Esophagus squamous epithelium (tissue), 5 donors: ENCODE measurements at places on chromosomes 6 and 20.

DNA sequence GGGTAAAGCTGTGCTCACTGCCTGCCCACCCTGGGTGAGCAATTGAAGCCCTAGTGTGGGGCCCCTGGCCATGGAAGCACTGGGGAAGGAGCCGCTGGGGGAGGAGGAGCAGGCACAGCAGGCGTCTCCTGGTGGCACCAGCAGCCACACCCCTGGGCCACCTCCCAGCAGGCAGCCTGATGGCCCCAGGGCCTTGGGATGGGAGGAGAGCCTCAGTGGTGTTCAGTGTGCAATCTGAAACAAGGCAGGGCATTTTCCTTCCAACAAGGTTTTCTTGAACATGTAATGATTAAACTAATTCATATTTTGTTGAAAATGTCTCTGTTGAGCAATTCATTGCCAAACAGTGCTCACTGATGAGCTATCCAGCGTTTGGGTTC lies 151.0 kb downstream of the ZDHHC14 start:
- DNase-seq = no peak

DNA sequence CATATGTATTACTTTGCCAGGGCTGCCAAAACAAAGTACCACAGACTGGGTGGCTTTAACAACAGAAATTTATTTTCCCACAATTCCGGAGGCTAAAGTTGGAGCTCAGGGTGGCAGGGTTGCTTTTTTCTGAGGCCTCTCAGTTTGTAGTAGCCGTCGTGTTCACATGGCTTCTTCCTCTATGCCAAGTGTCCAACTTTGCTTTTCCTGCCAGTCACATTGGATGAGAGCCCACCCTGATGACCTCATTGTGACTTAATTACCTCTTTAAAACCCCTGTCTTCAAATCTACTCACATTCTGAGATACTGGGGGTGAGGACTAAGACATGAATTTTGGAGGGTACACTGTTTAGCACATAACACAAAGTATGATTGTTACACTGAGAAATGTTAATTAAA lies 9.9 kb upstream of the ECT2L start:
- no peak for DNase-seq

GRCh38 chr6:157941101-157941863 lies 40.4 kb upstream of the SYNJ2 start:
- no peak for DNase-seq

DNA sequence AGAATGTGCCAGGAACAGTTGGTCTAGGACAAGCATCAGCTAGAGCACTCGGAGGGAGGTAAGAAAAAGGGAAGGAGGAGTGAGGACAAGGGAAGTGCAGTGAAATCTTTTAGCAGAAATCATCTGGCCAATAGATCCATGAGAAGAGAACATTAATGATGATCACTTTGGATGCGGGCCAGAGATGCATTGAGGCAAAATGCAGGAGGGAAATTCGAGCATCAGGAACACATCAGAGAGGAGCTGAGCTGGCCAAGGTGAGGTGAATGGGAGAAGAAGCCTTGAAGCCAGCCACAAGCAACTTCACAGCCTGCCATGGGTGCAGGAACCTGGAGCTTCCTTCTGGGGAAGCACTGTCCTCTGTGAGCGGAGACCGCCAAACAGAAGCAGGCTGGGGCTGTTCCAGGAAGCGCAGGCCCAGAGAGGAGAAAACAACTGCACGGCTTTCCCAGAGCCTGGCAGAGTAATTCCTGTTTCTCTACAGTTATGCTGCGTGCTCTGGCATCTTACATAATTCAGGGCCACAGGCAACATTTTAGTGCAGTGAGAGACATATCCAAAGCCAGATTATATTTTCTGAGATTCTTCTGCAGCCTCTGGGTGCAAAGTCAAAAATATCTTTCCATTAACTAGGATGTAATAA lies 143.8 kb downstream of the F13A1 start:
- DNase-seq = no peak

DNA sequence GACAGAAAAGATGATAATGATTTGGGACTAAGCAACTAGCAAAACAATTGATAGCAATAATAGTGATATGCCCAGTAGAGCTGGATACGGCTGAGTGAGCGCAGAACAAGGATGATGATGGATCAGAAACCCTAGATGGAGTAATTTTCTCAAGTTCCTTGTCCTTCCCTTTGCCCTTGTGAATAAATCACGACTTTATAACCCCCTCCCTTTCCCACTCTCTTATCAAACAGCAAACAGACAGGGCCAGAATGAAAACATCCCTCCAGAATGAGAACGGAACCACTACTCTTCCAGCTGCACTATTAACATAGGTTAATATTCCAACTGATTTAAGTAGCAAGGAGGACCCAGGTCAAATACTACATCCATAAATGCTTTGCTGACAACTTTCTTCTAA lies 1.3 kb upstream of the MTFR2 start:
- DNase-seq = no peak

GRCh38 chr20:46631874-46632446 lies 19.3 kb downstream of the SLC13A3 start:
- DNase-seq = no peak

- no peak for DNase-seq
Observed at GRCh38 chr6:41278699-41279405, 7.6 kb downstream of the TREM1 start.

- no peak for DNase-seq
Observed at GRCh38 chr20:4091490-4092479, 76.4 kb upstream of the RNF24 start.

GRCh38 chr6:916131-916530 lies 223.2 kb upstream of the EXOC2 start:
- DNase-seq = no peak

GRCh38 chr20:3449319-3449718 lies 21.5 kb upstream of the ATRN start:
- DNase-seq = no peak

GRCh38 chr20:60204601-60205000 lies 246.4 kb downstream of the CDH26 start:
- DNase-seq = no peak

- DNase-seq = no peak
Observed at GRCh38 chr6:143612186-143612585, 65.6 kb upstream of the PHACTR2 start.

DNA sequence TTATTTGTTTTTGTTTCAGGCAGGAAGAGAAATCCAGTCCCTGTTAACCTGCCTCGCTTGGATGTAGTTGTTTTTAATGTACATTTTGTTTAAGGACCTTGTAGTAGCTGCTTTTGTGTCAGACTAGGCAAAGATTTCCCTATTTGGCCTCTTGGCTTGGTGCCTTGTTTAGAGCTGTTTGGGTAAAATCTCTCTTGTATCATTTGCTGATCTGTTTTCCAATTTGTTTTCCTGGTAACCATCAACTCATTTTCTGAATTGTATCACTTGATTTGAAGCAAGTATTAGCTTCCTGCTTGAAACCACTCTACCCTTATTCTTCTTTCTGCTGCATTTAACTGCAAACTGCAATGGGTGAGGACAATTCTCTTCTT lies 160.7 kb downstream of the ZFAND3 start:
- DNase-seq = no peak

DNA sequence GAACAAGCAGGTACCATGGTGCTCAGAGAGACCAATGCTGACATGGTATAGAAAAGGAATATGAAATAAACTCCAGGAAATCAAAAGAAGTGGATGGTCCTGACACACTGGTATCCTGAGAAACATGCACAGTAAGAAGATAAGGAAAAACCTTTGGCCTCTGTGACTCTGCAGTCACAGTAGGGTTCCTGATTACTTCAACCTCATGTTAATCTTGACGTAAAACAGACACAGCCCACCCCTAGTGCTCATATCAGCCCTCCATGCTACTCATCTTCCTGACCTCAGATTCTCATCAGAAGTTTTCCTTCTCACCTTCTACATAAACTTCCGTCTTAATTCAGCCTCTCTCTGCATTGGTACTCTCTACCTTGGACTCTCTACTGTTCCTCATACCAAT lies 240.9 kb downstream of the PKHD1 start:
- DNase-seq = no peak

DNA sequence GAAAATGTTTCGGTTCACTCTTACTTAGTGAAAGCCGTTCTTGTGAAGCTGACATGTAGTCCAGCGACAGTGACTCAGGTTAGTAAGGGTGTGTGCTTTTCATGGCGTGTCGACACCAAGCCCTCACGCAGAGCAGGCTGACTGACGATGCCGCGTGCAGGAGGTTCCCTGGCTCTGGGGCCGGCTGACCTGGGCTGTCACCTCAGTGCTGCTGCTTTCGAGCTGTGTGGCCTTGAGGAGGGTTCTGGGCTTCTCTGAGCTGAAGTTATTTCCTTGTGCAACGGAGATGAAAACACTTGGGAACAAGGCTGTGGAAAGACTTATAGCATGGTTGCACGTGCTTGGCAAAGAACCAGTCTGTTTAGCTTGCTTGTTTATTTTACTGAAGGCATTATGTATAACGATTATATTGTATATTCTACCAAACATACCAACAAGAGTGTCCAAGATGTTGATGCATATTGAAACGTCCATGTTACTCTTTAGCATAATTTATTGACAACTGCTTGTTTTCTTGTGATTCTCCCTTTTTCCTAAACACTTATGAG lies 59.2 kb downstream of the PHACTR3 start:
- DNase-seq = no peak

GRCh38 chr20:16709017-16709416 lies 20.8 kb upstream of the SNRPB2 start:
- no peak for DNase-seq

GRCh38 chr6:53797304-53797703 lies 2.5 kb downstream of the LRRC1 start:
- no peak for DNase-seq

- DNase-seq = no peak
Observed at GRCh38 chr6:106546691-106547414, 82.4 kb downstream of the RTN4IP1 start.

GRCh38 chr6:30295837-30296236 lies 30.9 kb upstream of the TRIM39 start:
- DNase-seq = no peak

- DNase-seq = no peak
Observed at GRCh38 chr6:32113386-32114352, 4.5 kb upstream of the TNXB start.

DNA sequence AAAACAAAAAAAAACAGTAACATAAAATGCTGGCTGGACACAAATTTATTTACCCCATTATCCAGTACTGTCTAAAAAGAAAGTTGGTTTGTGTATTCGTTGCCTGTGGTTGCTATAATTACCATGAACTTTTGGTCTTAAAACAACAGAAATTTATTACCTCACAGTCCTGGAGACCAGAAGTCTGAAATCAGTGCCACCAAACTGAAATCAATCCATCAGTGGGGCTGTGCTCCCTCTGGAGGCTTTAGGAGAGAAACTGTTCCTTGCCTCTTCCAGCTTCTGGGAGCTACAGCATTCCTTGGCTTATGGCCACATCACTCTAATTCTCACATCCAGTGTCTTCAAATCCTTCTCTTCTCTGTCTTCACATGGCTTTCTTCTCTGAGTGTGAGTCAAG lies 79.4 kb downstream of the SNX5 start:
- DNase-seq = no peak

DNA sequence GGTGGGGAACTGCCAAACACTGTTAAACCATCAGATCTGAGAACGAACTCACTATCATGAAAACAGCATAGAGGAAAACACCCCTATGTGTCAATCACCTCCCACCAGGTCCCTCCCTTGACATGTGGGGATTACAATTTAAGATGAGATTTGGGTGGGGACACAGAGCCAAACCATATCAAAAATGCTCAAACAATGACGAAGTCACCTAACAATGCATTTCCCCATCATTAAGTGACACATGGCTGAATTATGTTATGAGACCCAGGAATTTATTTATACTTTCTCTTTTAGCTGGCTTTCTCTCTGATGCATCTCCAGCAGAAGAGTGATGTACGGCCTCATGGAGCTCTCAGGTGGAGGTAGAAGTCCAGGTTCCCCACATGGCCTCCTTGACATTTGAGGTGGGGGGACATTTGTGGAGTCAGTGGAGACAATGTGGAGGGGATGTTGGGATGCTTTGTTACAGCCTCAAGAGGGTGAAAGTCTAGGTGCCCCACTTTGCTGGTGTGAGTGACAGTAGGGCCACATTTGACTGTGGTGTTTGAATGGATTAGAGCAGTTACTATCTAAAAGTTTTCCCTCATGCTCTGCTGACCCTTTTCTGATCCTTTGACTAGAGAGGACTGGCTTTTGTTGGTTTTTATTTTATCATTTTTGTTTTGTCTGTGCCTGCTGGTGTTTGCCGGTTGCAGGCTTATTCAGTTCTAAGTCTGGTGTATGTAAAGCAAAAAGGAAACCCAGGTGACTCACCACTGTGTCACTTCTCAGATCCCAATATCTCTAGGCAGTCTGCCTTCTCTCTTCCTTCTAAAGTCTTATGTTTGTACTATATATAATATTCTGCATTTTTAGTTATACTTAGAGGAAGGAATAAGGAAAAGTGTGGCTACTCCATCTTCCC lies 18.5 kb upstream of the DCBLD1 start:
- no peak for DNase-seq

DNA sequence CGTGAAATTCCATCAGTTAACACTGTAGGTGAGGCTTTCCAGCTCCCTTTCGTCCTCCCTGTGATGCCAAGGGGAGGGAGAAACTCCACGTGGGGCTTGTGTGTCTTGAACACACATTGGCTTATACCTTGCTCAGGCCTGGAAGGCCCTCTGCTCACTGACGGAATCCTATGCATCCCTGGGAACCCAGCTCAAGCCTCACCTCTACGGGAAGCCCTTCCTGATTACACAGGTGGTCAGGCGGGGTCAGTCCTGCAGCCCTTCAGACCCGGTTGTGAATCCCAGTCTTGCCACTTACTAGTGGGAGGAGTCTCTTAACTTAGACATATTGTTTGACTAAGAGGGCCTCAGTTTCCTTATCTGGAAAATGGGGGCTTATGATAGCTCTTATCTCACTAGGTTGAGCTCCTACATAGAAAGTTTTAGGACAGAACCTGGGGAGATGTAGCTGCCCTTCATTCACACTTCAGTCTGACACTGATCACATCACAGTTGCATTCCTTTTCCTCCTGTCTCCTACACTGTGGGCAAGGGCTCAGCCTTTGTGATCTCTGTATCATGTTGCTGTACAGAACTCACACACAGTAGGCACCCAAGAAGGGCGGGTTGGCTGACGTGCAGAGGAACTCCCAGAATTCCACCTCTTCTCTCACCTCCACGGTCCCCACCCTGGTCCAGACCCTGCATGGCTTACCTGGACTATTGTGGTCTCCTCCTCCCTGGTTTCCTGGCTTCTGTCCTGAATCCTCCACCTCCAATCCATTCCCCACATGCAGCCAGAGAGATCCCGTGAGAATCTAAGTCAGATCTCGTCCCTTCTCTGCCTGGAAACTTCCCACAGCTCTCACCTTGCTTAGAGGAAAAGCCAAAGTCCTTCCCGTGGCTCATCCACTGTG lies 129.6 kb downstream of the CEBPB start:
- no peak for DNase-seq

DNA sequence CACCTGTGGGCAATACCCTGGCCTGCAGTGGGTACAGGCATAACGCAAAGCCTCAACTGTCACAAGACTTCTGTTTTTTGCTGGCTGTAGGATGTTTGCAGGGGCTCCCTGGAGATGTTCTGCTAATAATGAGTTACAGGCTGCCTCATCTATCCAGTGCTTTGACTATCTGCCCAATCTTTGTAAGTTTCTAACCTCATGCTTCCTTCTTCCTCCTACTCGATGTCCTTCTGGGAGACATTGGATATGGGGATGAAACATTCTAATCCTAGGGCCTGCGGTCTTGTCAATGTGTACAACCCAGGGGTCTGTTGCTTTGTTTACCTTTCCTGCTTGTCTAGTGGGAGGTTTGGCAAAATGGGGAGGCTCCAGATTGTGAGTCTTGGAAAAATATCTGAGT lies 136.8 kb upstream of the TCF21 start:
- DNase-seq = no peak
